ENCODE measurements at places on chromosomes 2 and 18.

GRCh38 chr2:150320608-150321007 is 166.9 kb downstream of the RND3 start:
- DNase-seq, result no peak

- DNase-seq, result no peak
These were observed 17.1 kb upstream of the CAVIN2 start for GRCh38 chr2:191863988-191864387.

GRCh38 chr2:229870903-229871656 is 50.7 kb downstream of the TRIP12 start:
- DNase-seq, result no peak

GRCh38 chr2:27901234-27901633 is 10.7 kb downstream of the BABAM2 start:
- DNase-seq, result no peak
